Right atrium auricular region (tissue), 2 donors: ENCODE measurements at places on chromosomes 4 and X.

DNA sequence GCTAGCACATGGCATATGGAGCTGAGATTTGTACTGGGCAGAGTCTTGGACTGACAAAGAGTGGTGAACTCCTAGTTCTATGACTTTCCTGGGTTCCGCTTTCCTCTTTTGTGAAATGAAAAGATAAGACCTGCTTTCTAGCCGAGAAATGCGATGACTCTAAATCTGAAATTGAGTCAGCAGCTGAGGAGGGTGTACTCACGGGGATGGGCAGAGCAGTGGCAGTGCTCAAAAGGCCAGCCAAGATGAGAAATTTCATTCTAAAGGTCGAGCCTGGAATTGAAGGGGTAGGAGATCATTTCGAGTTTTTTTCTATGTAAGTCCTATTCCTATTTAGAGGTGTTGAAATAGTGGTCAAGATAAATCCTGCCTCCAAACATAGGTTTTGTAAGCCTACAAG lies 47.0 kb downstream of the NUDT9 start:
- no peak for DNase-seq

DNA sequence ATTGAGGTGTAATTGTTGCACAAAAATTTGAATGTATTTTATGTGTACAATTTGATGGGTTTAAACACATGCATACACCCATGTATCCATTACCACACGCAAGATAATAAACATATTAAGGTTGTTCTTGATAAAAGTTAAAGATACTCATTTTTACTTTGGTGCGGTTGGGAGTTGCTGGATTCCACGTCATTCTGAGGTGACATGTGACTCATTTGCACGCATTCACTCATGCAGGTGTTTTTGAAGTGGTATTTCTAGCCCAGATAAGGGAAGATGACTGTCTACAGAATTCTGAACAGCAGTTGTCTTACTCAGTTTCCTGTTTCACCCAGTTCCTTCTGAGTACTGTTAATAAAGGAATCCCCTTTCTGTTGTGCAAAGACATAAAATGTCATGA lies 142.0 kb downstream of the RTL3 start:
- DNase-seq, result no peak

DNA sequence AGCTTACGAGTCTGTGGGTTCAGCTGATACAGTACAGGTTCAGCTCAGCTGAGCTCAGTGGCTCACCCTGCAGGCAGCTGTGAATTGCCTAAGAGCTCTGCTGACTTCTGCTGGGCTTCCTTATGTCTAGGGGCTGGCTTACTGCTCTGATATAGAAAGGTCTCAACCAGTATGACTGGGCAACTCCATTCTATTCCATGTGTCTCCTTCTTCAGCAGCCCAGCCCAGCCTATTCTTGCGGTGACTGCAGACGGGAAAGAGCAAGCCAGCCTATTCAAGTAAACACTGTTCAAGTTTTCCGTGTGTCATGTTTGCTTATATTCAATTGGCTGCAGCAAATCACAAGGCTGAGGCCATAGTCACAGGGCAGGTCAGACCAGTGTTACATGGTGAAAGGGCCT lies 615.4 kb upstream of the ZFP42 start:
- DNase-seq, result no peak

- no peak for DNase-seq
Observed at GRCh38 chr4:183412821-183413220, 31.6 kb upstream of the CDKN2AIP start.

DNA sequence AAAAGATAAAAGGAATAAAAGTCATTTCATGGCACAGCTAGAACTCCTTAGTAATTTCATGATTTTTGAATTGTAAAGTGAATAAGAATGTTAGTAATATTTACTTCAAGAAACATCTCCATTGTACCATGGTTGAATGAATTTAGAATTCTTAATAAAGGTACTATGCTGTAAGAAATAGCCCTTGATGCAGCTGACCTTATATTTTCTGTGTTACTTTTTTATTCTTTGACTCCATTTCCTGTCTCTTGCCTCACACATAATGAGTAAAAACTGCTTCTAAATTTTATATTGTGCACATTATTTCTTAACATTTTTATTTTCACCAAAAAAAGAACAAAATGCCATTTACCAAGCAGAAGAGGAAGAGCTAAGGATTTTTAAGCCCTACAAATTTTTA lies 81.9 kb upstream of the PDHA2 start:
- DNase-seq, result no peak

DNA sequence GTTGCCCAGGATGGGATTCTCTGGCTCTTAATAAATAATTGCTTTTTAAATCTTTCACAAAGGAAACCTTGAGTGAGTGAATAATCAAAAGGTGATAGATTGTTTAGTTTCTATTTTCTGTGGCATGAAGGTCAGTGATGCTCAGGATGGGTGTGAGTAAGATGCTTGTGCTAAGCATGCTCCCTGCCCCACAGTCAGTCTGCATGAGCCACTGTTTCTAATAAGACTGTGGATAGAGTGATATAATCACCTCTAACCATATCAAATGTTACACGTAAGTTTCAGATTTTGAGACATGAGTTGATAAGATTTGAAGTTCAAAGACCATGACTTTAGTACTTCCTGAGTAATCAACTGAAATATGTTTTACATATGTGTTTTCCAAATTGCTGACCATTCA lies 2.7 kb upstream of the GAGE10 start:
- DNase-seq, result no peak

DNA sequence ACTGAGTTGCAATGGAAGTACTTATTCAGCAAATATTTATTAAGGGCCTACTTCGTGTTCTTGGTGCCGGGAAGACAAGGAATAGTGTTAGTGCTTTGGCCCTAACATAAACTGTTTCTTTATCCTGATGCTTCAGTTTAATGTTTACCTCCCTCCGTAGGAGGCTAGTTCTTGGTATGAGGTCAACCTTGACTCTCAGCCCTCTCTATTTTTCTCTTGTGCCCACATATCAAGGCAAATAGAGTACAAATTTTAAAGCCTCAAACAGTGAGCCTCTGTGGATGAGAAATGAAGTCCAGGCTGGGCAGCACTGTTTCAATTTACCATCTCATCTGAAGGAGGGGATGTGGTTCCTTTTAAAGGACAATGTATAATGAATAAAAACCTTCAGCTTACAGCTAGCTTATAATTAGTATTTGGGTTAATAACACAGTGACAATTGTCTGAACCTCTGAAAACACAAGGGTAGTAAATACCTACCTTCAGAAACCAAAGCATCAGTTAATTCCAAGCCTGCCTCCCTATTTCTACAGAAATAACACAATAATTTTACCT lies 68.5 kb downstream of the SH3RF1 start:
- DNase-seq, result no peak

- DNase-seq, result no peak
Observed at GRCh38 chr4:8513931-8514330, 66.3 kb upstream of the GPR78 start.

DNA sequence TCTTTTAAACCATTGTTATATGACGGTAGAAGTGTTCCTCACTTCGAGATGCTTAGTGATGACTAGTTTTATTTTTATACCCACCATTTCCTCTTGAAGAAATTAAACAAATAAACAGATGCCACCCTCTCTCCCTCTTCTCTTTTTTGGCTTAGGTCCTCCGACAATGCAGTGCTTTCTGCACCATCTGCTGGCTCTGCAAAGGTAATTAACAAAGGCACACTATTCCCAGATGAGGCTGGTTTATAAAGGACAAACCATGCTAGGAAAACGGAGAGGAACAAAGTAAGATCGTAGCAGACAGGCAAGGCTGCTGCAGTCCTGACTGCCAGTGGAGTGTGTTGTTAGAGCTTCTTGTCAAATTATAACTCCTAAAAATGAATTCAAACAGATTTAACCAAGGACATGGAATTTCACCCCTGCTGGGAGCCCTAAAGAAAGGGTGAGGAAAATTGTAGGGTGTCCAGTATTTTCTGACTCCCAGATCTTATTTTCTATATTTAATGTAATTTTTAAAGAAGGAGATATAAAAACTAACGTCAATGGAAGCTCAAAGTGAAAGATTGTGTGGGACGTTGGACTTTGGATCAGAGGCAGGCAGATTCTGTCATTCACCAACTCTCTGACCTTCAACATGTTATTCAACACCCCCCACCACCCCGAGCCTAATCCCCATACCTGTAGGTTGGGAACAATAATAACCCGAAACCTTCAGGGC lies 142.1 kb downstream of the CPEB2 start:
- no peak for DNase-seq

DNA sequence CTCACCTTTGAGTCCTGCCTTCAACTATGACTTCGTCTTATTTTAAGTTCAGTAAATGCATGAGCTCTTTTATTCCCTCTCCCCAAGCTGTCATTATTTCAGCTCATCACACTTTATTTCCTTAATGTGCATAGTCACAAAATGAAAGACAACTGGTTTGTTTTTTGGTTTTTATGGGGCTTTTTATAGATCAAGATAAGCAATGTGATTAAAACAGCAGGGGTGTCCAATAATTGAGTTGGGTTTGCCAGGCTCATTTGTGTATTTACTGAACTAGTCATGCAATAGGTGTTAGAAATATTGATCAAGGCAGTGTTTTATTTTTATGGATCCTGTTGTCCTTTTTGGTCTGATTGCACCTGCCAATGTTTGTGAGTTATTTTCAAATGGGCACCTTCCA lies 102.2 kb downstream of the FRMPD4 start:
- no peak for DNase-seq

- DNase-seq, result no peak
Observed at GRCh38 chr4:14078326-14078725, 450.8 kb upstream of the BOD1L1 start.

- DNase-seq, result no peak
Observed at GRCh38 chr4:94763005-94763404, 5.2 kb downstream of the BMPR1B start.

DNA sequence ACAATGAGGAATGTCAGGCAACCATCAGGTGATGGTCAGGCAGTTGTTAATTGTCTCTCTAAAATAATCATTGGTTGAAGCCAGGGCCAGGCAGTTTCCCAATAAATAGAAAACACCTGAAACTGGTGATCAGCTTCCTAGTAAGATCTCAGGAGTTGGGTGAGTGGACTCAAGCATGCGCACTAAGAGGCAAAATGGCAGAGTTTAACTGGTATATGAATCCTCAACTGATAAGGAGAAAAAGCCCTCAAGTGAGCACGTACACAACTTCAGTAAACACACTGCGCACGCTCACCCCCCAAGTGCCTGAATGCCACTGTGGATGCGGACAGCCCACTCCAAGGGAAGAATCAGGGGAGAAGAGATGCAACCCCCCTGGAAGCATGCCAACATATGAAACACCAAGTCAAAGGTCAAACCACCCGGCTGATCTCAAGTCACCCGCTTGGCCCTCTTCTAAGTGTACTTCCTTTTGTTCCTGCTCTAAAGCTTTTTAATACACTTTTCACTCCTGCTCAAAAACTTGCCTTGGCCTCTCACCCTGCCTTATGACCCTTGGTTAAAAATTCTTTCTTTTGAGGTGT lies 39.9 kb downstream of the LNX1 start:
- DNase-seq, result no peak

DNA sequence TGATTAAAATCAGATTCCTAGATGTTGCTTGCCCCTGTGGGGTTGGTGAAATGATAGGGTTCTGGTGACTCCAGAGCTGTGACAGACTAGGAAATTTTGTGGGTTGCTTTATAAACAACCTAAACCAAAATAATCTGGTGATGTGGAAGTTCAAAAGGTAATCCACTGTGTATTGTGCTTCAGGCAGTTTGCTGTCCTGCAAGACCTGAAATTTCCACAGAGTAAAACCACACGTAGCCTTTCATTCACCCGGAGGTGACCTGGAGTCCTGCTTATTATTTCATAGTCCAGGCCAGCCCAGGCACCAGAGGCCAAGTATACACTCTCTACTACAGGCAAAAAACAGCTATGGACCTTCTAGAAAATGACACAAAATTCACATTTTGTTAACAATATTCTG lies 114.6 kb upstream of the CBR4 start:
- no peak for DNase-seq

- DNase-seq, result no peak
Observed at GRCh38 chrX:46456125-46456922, 88.9 kb downstream of the ZNF674 start.

- no peak for DNase-seq
Observed at GRCh38 chrX:57674861-57675260, 5.2 kb downstream of the NLRP2B start.

DNA sequence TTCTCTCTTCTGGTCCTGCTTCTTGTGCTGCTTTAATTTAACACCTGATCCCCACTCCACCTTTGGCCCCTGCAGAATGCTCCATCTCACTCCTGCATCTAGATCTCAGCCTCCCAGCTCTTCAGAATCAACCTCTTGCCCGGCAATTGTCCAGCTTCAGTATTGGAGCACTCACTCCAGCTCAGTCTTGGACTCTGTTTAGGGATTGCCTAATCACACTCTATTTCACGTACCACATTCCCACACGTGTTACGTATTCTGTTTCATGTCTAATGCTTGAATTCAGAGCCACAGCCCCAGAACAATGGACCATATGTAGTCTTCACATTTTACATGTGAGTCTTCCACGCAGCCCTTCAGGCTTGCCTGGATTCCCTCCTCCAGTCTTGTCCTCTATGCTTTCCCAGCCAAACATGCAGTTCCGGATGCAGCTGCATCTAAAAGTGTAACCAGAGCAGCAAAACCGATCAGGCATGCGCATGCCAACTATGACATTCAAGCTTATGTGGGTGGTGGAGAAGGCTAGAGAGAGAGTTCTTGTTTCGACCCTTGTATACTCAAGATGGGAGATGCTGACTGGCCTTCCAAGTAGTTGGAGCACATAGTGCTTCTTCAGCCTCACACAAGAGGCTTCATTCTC lies 105.2 kb upstream of the FAM9A start:
- no peak for DNase-seq

DNA sequence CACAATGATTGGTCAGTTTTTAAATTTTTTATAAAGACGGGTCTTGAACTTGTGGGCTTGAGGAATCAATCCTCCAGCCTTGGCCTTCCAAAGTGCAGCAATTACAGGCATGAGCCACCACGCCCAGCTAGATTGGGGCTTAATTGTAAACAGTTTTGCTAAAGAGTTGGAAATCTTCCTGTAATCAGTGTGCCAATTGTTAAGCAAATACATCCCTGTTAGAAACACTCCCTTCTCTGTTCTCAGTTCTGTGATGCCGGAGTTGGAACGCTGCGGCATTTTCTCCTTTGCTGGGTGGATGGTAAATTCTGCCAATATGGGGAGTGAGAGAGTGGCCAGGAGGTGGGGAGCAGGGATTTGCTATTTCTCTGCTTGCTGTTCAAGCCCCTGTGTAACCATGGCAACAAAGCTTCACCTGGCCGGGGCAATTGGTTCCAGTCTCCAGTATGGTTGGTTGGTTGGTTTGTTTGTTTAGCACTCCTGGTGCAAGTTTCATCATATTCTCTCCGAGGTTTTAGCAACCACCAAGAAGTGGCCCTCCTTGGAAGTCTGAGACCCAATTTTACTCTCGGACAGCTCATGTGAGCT lies 3.0 kb upstream of the SPATA4 start:
- DNase-seq, result no peak

- DNase-seq, result no peak
Observed at GRCh38 chr4:145345401-145345800, 136.3 kb upstream of the SMAD1 start.

DNA sequence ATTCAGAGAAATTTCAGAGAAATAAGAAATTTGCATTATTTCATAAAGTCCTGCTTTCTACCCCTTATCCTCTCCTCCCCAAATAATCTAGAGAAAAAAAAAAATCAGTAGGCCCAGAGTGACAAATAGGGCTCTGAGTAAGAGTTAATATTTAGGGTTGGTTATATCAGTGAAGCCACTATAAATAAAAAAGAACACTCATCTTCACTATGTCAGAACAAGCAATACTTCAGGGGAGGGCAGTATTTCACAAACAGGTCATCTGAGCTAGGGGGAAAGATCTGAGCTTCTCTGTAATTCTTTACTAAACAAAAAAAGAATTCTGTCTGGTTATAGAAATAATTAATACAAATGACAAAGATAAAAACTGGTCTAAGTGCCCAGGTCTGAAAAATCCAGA lies 39.4 kb downstream of the PDE5A start:
- DNase-seq, result no peak
